Stimulated activated CD8-positive, alpha-beta memory T cell treated with anti-CD3 and anti-CD28 coated beads, Interleukin-4, amount 100 ng/mL, for 1 hour (primary cell): ENCODE measurements at places on chromosomes 6 and 20.

DNA sequence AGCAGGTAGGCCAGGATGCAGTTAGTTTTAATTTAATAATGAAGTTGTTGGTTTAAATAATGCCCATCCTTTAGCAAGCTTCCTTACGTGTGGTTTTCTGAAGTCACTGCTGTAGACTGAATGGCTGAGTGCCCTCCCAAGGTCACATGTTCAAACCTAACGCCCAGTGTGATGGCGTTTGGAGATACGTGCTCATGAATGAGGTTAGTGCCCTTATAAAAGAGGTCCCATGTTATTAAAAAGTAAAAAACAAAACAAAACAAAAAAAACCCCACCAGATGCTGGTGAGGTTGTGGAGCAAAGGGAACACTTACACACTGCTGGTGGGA lies 16.3 kb downstream of the LRP11 start:
- DNase-seq: no peak

- peak; percentile 95 for DNase-seq
Observed at GRCh38 chr20:21125849-21126580, at the start of gene KIZ. KIZ (plus strand) TSS chr20:21126082; CDS start chr20:21126116, 34 bp downstream.

DNA sequence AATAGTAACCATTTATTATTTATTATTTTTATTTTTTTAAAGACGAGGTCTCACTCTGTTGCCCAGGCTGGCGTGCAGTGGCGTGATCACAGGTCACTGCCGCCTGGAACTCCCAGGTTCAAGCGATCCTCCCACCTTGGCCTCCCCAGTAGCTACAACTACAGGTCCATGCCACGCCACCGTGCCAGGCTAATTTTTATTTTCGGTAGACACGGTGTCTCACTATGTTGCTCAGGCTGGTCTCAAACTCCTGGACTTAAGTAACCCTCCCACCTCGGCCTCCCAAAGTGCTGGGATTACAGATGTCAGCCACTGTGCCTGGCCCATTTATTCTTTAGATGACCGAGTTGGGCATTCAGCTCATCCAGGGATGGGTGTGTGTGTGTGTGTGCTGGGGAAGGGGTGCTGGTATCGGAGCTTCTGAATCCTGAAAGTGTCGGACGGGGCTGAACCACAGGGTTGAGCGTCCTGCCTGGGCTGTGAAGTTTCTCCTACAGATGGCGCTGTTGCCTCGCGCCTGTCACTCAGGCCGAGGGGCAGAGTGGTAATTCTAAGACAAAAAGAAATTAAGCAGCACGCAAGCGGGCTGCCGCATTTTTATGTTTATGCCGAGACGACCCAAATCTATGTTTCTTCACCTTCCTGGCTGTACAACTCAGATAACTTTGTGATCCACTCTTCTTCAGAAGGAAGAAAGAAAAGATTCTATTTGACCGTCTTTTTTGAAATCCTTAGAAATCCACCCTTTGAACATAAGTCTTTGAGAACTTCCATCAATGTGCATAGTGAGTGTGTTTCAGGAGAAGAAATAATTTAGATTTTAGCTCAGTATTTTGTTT lies 252.8 kb downstream of the CDH26 start:
- DNase-seq: peak; percentile 31

GRCh38 chr20:42894483-42894882 lies 295.2 kb downstream of the PTPRT start:
- DNase-seq: no peak

GRCh38 chr6:3895312-3895653 lies 46.1 kb downstream of the FAM50B start:
- DNase-seq: no peak

DNA sequence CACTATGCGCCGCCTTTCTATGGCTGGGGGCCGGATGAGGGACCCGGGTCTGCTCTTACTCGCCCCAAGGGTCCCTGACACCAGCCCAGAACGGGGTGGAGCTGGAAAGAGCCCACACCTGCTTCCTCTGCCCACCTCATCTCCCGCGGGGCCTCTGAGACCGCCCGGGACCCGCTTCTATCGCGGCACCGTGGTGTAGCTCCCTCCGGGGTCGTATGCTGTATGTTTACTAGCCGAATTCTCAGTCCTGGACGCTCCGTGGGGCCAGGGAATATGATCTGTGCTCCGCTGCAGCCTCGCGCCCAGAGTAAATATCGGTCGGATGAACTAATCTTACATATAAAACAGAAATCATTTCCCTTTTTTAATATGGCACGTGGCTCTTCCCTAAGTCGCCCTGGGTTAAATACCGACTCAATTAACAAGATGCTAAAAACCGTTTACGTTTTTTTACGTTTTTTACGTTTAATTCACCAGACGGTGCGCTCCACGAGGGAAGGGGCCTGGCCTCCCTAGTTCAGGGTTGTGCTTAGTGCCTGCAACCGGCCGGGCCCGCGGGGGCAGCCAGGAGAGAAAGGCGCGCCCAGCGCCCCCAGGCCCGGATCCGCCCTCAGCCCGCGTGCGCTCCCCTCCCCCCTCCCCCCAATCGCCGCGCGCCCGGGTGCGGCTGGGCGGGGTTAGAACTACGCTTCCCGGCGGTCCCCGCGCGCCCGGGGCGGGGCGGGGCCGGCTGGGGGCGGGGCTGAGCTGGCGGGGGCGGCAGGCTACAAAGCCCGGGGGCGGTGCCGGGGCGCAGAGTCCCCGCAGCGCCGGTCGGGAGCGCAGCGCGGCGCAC lies at the start of gene RBM38:
RBM38 (plus strand) TSS at position 793 of the 835 bp plus-strand sequence. CDS start 186 bp downstream, outside the sequence.
- DNase-seq: peak; percentile 51

- DNase-seq: no peak
Observed at GRCh38 chr6:85460921-85461797, 11.3 kb downstream of the NT5E start.

GRCh38 chr20:37356387-37356786 lies 10.4 kb downstream of the SRC start:
- no peak for DNase-seq

DNA sequence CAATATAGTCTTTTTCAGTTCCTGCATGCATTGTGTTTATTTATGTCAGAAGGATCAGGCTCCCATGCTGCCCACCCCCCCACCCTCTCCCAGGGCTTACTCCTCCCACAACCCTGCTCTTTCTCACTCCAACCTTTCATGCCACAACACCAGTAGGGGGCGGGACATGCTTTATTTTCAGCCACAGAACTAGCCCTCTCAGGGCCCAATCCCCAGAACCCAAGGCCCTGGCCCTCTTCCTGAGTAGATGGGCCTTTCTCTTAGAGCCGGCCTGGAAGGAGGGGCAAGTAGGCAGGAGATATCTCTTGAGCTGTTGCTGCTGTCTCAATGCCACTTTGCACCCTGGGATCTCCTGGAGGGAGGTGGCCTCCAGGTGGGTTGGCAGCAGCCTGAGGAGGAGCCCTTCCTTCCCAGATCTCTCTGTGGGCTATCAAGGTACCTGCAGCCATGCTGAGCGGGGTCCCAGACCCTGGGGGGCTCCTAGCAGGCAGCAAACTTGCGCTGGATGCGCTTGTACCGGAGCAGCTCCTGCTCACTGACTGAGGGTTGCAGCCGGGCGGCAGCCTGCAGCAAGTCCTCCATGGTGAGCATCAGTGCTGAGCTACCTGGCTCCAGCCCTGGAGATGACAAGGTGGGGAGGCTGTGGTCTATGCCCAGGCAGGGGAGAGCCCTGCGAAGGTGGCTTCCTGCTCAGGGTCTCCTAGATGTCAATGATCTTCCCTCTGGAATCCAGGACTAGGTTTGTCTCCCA lies 3.5 kb downstream of the GNMT start:
- no peak for DNase-seq

- DNase-seq: no peak
Observed at GRCh38 chr6:106875782-106876321, 98.7 kb downstream of the CD24 start.

DNA sequence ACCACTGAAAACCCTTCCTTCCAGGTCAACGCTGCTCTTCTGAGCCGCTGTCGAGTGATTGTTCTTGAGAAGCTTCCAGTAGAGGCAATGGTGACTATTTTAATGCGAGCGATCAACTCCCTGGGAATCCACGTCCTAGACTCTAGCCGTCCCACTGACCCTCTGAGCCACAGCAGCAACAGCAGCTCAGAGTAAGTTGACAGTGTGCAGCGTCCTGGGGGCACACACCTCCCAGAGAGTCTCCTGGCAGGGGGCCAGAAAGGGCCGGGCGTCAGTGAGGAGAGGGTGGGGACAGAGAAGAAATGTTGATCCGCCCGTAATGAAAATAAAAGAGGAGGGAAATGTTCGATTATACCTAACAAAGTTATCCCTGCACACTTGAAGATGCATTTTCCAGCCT lies 5.0 kb downstream of the WRNIP1 start:
- DNase-seq: no peak

- DNase-seq: no peak
Observed at GRCh38 chr20:2390951-2391675, 10.4 kb downstream of the TGM6 start.

DNA sequence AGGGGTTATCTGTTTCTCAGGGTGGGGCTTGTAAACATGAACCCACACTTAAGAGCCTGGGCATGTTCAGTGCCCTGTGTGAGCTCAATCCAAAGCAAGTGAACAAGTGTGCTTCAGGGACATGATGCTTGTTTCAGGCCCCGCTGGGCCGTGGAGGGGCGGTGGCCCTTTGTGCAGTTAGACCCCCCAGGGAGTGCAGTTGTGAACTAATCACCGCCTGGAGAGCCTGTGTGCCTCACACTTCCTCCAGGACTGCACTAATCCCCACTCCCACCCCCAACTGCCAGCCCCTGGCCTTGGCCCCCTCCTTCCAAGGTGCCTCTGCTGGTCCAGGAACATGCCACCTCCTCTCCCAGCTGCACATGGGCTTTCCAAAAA lies 58.1 kb downstream of the RREB1 start:
- no peak for DNase-seq

DNA sequence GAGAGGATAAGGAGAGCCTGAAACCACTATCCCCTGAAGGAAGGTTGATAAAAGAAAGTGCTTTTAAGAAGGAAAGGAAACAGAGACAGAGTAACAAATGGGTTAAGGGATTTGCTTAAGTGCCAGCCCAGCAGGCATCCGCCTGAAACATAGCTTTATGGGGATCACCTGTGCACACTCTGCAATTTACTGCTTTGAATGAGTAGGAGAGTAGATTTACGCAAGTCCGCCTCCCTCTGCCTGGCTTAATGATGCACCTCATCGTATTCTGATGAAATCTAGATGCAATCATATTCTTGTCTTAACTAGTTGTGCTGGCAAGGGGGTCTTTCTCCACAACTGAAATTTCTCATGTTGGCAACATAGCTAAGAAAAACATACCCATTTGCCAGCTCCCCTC lies 101.1 kb upstream of the ID4 start:
- DNase-seq: no peak

DNA sequence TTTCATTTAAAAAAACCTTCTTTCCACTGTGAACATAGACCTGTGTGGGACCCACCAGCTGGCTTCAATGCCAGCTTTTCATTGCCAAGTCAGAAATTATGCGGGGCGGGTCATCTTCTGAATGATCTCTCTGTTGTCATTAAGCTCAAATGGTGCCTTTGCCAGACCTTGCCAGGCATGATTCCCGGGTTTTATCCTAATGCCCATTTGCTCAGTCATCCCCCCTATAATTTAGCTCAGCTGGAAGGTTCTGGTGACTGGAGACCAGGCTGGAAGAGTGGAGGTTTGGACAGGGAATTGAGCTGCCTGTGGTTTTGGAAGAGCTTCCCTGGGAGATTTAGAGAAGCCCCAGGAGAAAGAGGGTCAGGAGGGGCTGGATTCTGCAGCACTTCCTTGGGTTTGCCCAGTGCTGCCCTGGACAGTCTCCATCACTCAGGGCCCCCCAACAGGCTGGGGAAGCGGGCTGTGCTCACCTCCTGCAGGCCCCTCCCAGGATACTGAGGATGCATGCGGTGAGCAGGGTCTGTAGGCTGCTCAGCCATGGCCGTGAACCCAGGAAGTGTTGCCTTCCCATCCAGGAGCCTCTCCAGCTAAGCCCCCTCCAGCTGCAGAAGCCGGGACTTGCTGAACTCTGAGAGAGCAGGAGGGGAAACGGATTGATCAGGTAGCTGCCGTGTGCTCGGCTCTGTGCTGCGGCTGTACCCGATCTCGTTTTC lies 273.0 kb downstream of the CDH4 start:
- DNase-seq: no peak

DNA sequence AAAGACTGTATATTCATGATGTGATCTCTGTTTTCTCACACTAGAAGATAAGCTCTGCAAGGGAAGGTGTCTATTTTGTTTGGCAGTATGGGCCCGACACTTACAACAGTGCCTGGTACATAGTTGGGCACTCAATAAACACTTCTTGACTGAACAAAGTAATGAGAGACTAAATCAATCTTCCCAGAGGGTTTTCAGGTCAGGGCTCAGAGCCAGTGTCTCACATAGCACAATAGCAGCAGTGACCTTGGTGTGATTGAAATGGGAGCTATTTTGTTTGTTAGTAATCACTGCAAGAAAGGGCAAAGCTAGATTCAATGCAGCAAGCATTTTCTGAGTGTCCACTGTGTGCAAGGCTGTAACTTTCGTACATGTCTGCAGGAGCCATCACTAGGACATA lies 26.4 kb upstream of the GCM1 start:
- DNase-seq: no peak

GRCh38 chr6:100509101-100509500 lies 44.4 kb upstream of the SIM1 start:
- DNase-seq: no peak

DNA sequence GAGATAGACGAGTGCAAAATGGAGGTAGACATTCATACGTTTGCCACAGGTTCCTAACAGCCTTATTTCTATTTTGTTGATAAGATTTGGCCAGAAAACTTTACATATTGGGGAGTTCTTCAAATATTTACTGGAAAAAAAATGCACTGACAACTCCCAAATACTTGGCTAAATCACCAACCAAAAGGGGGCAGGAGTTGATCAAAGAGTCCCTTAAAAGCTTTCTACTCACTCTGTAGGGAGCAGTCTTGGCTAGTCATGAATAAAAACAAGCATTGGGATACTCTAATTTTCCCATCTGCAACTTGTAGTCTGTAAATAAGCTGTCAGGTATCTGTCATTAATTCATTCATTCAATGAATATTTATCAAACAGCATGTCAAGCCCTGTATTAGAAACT lies 18.4 kb downstream of the TENT5A start:
- no peak for DNase-seq

DNA sequence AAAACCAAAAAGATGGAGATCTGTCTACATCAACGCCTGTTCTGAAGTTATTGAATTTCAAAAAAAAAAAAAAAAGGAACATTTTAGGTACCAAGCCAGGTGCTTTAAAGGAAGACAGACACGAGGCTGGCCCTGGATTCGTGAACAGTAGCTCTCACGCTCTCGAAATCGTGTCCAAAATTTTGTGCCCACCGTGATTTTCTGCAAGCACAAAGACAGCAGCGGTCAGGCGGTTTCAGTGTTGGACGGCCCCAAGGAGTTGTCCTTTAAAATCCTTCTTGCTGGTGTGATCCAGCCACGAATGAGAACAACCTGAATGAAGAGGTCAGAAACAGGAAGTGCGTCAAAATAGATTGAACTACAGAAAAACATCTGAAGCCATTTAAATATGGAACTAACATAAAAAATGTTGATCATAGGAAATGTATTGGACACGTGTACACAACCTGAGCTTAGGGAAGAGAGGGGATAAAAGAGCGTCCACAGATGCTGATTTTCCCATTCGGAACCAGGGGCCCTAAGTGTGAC lies 78.2 kb downstream of the THBS2 start:
- no peak for DNase-seq

GRCh38 chr6:37058084-37058586 lies 52.7 kb downstream of the FGD2 start:
- DNase-seq: no peak
